ENCODE measurements at places on chromosomes 12 and 14. TPM values are rescaled to one million over a fixed set of nuclear protein-coding genes. Genes with fewer than 3 reads are reported as not detected.

DNA sequence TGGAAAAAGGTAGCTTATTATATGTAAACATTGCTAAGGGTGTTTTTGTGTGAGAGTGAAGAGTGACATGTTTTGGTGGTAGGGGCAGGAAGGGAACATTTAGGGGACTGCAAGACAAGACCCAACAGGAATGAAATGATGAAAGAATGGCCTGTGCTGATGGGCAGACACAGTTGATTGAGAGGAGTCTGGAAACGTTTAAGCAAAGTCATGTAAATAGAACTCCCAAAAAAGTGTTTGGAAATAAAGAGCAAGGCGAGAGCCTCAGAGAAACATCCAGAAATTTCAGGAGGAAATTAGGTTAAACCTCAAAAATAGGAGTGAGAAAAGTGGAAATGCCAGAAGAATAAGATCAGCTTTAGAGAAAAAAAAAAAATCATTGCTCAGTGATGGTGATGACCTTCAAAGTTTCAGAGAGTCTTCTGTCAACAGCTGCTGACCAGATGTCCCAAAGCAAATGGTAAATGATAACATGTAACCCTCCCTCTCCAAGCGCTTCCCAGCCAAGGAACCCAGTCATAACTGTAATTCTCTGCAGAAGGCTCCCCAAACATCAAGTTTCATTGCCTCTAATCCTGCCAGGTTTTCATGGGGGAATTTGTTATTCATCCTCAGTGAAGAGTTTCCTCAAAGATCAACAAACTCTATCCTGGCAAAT, 223.2 kb upstream of the FAR2 start:
- DNase-seq = no peak

DNA sequence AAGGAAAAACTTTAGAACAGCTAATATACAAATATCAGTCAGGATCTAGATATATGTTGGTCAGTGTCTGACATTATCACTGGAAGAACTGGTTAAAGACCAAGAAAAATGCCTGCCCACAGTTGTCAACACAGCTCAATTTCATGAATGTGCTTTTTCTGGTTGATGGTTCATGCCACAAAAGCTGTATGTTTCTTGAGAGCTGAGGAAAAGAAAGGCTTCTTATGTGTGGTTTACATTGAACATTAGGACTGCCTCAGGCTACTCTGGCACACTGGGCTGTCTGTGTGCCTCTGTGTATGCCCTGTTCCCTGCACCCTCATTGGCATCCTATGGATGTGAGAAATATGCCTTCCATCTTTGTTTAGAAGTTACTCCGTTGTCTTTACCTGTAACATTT, 218.8 kb upstream of the RGS6 start:
- DNase-seq = no peak

GRCh38 chr12:120324841-120325417, 2.6 kb downstream of the PLA2G1B start:
- DNase-seq = no peak

- peak; percentile 43 for DNase-seq
Measured at GRCh38 chr12:92732216-92732615, 29.4 kb downstream of the PLEKHG7 start.

- DNase-seq = no peak
Measured at GRCh38 chr14:104328607-104329006, 190.2 kb downstream of the KIF26A start.

DNA sequence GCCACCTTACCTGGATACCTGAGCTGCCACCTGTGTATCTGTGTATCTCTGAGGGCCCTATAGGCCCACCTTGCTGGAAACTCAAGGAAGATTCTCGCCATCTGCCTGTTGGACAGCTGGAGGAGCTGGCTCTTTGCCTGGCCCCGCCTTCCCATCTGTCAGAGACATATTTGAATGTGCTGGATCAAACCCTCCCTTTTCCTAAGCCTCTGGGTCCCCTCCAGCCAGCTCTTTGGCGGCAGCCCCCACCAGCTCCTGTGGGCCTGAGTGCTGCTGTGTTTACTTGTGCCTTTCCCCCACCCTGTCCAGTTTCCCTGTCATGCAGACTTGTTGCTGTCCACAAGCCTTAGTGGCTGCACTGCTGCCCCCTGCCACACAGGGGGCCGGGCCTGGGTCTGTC, 55.9 kb upstream of the SRSF5 start:
- peak; percentile 84 for DNase-seq

GRCh38 chr14:105168093-105168420, 519 bp downstream of the JAG2 start:
- no peak for DNase-seq

- DNase-seq = no peak
Measured at GRCh38 chr14:77544571-77544970, 46.0 kb upstream of the ISM2 start.

DNA sequence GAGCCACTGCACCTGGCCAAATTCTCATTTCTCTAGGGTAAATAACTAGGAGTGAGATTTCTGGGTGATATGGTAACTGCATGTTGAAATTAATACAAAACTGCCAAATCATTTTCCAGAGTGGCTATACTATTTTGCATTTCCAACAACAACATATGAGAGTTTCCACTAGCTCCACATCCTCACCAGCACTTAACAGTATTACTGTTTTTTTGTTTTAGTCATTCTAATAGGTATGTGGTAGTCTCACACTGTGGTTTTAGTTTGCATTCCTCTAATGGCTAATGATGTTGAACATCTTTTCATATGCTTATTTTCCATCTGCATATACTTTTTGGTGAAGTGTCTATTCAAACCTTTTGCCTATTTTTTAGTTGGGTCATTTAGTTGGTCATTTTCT, 5.8 kb upstream of the ZFP36L1 start:
- no peak for DNase-seq

- no peak for DNase-seq
Measured at GRCh38 chr14:49619730-49620129, 696 bp downstream of the RPL36AL start.

DNA sequence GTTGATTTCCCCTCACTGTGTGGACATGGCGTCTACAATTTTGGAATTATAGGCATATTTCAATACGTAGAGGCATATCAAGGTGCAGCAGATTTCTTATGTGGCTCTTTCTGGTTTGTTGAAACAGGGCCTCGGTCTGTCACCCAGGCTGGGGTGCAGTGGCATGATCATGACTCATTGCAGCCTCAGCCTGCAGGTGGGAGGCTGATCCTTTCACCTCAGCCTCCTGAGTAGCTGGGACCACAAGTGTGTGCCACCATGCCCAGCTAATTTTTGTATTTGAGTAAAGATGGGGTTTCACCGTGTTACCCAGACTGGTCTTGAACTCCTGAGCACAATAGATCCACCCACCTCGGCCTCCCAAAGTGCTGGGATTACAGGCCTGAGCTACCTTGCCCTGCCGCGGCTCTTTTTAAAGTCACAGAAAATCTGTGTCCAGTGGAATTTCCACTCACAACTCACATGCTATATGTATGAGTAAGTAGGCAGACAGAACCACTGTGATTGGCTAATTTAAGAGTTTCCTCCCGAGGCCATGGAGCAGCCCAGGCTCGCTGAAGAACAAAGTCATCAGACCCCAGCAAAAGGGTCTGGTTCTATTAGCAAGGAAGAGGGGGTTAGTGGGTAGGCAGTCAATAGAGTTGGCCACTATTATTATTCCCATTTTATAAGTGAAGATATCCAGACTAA, 9.1 kb downstream of the GNG2 start:
- no peak for DNase-seq

Gene PRPH
- total RNA-seq = 2.7 TPM

Gene HOXC9
- total RNA-seq = not detected

Gene DHRS2
- total RNA-seq = 0.67 TPM

Gene SAMD15
- total RNA-seq = 5.9 TPM
